ENCODE measurements at places on chromosomes 1 and 21.

GRCh38 chr1:216805953-216806352, 82.7 kb upstream of the ESRRG start:
- DNase-seq = no peak

GRCh38 chr1:17689011-17689410, 66.1 kb upstream of the ACTL8 start:
- DNase-seq = no peak

DNA sequence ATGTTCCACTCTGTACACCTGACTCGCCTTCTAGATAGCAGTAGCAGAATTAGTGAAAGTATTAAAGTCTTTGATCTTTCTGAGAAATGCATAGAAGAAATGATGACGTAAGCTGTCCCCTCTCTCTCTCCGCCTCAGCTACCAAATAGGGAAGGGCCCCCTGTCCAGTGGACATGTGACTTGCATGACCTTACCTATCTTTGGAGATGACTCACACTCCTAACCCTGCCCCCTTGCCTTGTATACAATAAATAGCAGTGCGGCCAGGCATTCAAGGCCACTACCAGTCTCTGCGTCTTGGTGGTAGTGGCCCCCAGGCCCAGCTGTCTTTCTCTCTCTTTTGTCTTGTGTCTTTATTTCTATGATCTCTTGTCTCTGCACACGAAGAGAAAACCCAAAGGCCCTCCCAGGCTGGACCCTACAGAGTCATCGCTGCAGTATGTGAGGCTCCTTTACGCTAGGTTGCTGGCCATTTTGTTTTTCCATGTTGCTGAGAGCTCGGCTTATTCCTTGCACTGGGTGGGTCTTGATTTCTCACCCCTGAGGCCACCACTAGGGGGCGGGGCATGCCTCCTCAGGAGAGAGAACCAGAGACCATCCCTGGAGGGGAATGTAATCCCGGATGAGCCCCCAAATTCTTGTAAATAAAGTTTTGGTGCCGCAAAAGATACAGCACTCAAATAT, 16.0 kb upstream of the ZBTB8B start:
- DNase-seq = no peak

DNA sequence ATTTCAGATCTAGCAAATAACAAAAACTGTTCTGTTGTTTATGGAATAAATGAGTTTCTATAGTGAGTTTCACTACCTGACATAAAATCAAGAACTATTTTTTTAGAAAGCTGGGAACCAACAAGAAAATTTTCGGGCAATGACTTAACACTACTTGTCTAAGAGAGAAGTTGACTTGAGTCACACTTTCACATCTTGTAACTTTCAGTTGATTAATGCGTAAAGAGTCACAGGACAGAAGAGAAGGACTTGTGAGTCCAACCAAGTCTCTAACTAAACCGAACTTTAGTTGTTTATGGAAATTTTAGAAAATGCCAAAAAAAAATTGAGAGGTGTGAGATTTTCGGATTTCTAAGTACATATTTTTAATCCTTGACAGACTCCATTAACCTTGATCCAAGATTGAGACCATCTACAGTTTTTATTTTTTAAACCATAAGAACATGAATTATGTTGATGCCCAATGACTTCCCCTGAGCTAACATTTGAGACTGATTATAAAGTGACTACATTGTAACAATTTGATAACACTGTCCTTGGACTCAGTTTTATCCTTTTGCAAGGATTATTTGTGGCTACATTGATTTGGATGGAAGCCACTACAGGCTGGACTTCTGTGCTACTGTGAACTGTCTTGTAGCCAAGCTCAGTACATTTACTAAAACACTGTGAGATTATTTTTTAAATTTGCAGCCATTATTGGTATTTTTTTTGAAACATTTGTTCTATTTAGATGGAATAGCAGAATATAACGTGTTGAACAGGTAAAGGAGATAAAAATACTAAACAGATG, 284.0 kb downstream of the PTPRC start:
- no peak for DNase-seq

- DNase-seq = no peak
Observed at GRCh38 chr1:182211386-182211785, 149.9 kb upstream of the ZNF648 start.

DNA sequence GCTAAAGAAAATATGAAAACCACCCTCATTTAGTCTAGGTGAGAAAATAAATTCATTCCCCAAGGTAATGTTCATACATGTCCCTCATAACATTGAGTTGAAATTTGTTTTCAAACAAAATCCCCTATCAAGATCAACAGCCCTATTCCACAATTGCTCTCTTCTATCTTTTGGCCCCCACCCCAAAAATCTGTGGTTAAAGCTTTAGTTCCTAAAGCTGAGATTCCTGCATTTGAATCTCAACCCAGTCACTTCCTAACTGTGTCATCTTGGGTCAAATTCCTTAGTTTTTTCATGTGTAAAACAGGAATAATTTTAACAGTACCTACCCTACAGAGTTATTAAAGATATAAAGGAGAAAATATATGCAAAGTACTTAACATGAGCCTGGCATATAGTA, 22.0 kb downstream of the KIAA0319L start:
- DNase-seq = no peak

GRCh38 chr21:27244352-27244751, 277.5 kb upstream of the ADAMTS5 start:
- no peak for DNase-seq

GRCh38 chr1:226003502-226004170, 4.5 kb upstream of the SDE2 start:
- DNase-seq = no peak

GRCh38 chr1:29657816-29658215, 421.5 kb downstream of the PTPRU start:
- no peak for DNase-seq

DNA sequence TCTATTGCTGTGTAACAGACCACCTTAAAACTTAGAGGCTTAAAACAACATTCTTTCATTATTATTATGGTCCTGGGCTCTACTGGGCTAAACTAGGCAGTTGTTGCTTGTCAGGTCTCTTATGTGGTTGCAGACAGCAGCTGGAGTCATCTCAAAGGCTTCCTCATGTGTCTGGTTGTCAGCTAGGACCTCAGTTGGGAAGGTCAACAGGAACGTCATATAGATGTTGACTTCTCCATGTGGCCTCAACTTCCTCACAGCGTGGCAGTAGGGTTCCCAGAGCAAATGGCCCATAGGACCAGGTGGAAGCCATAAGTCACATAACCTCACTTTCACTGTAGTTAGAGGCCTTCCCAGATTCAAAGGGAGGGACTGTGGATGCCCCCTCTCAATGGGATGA, 15.4 kb upstream of the MEF2D start:
- no peak for DNase-seq

GRCh38 chr1:204904228-204904810, 33.7 kb downstream of the NFASC start:
- DNase-seq = no peak

- no peak for DNase-seq
Observed at GRCh38 chr1:236345728-236346127, 48.4 kb upstream of the EDARADD start.

GRCh38 chr1:84425150-84425896, 27.0 kb downstream of the DNASE2B start:
- no peak for DNase-seq

GRCh38 chr1:220139966-220140365, 46.0 kb downstream of the IARS2 start:
- DNase-seq = no peak

- DNase-seq = no peak
Observed at GRCh38 chr1:84982395-84982794, 14.5 kb downstream of the MCOLN2 start.

- no peak for DNase-seq
Observed at GRCh38 chr21:35095859-35096291, 46.8 kb upstream of the RUNX1 start.

DNA sequence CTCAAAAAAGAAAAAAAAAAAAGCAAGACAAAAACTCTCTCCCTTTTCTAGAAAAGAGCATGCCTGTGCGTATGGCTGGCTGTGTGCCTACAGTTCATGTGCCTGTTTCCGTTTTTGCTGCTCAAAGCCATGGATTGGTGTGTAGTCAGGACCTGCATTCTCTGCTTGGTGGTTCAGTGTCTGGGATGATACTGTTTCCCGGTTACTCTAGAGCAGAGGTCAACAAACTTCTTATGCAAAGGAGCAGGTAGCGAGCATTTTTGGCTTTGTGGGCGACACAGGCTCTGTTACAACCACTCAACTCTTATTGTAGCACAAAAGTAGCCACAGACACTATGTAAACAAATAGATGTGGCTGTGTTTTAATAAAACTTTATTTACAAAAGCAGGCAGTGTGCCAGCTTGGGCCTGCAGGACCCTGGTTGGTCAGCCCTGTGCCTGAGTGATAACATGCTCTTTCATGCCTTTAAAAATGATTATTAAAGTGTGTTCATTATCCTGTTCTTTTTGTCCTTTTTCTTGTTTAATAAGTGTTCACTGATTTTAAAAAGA, 524.2 kb downstream of the KIF26B start:
- DNase-seq = no peak

DNA sequence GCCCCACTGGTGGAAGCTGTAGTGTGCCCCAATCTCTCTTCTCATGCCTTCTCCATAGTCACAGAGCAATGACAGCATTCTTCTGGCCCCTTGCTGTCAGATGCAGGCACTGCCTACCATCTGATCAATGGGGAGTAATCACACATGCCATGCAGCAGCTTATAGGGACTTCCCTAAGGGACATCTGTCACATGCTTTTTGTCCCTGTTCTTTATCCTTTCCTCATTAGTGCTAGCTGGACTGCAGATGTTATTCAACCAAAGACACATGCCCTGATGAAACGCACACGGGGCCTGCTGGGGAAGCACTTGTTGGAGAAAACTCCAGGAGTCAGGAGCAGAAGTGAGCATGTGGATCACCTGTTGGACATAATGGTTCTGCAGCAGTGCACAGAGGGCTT, 108.7 kb downstream of the KCNJ15 start:
- DNase-seq = no peak

- DNase-seq = no peak
Observed at GRCh38 chr21:45455674-45456583, 51.0 kb downstream of the COL18A1 start.

- DNase-seq = no peak
Observed at GRCh38 chr1:95086949-95087533, 14.3 kb upstream of the ALG14 start.

DNA sequence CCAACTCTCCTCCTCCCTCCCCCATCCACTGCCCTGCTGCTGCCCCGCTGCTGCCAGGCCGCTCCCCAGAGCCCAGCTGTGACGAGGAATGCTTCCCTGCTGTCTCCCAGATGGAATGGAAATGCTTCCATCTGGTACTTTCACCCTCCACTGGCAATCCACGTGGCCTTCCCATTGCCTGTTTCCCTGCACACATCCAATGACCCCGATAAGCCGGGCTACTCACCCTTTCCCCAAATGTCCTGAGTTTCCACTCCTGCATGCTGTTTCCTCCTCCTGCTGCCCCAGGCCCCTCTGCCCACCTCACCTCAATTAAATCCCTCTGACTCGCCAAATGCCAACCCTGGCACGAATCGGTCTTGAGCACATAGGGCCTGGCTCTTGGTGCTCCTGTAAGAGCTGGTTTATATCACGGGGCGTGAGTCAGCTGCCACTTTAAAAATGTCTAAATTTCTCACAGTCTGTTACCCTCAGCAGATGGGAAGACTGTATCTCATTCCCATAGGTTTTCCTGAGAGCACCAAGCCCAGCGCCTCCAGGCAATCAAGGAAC, 36.4 kb downstream of the MRAP start:
- no peak for DNase-seq

DNA sequence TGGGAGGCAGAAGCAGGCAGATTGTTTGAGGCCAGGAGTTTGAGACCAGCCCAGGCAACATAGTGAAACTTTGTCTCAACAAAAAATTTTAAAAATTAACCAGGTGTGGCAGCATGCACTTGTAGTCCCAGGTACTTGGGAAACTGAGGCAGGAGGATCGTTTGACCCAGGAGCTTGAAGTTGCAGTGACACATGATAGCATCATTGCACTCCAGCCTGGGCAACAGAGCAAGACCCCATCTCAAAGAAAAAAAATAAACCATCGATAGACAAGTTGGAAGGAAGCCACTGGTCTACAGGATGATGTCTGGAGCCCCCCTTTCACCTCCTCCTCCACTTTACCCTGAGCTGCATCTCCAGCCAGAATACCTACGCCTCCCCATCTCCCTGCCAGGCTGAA, 16.5 kb downstream of the S100A6 start:
- DNase-seq = no peak

DNA sequence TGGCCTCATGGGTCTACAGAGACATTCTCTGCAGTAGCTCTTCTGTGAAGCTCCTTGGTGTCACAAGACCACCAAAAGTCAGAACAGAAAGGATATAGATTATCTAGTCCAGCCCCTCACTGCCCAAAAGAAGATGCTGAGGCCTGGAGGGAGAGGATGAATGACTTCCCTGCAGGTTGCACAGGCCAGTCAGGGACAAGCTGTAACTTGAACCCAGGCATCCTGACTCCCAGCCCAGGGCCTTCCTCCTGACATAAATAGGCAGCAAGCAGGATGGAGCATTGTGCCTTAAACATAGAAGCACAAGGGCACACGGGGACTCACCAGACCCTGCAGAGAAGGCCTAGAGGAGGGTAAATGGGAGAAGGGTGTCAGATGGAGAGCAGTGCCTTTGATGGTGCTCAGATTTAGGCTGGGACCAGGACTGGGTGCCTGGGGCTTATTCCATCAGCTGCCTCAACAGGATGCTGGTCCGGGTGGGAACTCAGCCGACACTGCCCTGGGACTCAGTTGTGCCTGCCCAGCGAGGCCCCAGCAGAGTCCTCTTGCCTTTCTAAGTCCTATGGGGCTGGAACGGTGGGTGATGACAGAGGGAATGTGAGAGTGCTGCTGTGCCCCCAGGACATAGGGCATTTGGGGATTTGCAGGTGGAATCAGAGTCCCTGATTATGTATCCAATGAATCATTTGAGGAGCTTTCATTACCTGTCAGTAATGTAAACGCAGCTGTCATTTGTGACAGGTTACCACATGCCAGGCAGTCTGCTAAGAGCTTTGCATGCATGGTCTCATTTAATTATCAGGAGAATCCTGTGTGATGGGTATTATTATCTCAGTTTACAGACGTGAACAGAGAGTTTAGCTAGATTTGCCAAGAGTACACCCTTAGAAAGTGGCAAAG, 13.2 kb downstream of the S100A7A start:
- DNase-seq = no peak

- no peak for DNase-seq
Observed at GRCh38 chr1:117527566-117528102, 78.2 kb upstream of the TENT5C start.

DNA sequence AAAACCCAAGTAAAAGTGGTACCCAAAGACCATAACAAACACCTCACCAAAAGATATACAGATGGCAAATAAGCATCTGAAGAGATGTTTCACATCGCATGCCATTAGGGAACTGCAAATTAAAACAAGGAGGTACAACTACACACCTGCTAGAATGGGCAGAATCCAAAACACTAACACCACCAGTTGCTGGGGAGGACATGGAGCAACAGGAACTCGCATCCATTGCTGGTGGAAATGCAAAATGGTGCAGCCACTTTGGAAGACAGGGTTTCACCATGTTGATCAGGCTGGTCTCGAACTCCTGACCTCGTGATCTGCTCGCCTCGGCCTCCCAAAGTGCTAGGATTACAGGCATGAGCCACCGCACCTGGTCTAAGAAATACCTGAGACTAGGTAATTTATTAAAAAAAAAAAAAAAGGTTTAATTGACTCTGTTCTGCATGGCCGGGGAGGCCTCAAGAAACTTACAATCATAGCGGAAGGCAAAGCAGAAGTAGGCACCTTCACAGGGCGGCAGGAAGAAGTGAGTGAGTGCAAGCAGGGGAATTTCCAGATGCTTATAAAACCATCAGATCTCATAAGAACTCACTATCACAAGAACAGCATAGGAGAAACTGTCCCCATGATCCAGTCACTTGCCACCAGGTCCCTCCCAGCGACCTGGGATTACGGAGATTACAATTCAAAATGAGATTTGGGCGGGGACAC, 30.2 kb upstream of the PRSS38 start:
- DNase-seq = no peak

- no peak for DNase-seq
Observed at GRCh38 chr1:41884256-41885230, 34.2 kb downstream of the HIVEP3 start.

All from activated CD4-positive, alpha-beta T cell treated with anti-CD3 and anti-CD28 coated beads, Interleukin-2, amount 50 U/mL, for 1 hour (primary cell).